ELR (cell line): ENCODE measurements at places on chromosomes 6 and 20.

DNA sequence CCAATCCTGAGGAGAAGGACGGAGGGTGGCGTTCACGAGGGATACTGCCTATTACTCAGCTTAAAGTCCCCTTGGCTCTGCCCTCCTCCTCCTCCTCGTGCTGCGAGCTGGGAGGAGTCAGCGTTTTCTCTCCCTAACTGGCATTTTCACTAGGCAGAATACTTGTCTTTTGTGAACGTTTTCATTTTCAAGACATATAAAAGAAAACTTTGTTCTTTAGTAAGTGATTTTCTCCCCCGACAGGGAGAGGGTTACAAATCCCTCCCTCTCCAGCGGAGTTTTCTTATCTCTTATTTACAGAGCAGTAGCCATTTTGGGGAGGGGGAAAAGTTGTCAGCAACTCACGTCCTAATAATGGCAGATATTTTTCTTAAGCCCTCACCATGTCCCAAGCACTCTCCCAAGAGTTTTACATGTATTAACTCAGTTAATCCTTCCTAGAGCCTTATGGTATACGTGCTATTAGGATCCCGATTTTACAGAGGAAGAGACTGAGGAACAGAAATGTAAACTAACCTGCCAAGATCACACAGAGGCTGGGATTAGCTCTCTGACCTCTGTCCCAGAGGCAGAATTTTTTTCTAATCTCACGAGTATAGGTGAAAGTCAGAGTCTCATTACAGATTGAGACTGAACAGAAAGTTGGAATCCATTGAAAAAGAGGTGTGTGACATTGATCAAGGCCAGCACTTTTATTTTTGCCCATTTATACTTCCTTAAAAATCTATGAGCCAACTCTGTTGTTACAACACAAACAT is 30.0 kb upstream of the ZNF217 start:
- DNase-seq: peak; percentile 92

DNA sequence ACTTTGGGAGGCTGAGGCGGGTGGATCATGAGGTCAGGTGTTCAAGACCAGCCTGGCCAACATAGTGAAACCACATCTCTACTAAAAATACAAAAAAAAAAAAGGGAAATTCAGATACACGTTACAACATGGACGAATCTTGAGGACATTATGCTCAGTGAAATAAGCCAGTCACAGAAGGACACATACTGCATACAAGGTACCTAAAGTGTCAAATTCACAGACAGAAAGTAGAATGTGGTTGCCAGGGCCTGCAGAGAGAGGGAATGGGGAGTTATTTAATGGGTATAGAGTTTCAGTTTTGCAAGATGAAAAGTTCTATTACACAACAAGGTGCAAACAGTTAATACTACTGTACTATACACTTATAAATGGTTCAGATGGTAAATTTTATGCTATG is 75.1 kb downstream of the SNX5 start:
- DNase-seq: no peak

GRCh38 chr20:31788578-31788977 is 30.6 kb upstream of the MYLK2 start:
- peak; percentile 75 for DNase-seq

DNA sequence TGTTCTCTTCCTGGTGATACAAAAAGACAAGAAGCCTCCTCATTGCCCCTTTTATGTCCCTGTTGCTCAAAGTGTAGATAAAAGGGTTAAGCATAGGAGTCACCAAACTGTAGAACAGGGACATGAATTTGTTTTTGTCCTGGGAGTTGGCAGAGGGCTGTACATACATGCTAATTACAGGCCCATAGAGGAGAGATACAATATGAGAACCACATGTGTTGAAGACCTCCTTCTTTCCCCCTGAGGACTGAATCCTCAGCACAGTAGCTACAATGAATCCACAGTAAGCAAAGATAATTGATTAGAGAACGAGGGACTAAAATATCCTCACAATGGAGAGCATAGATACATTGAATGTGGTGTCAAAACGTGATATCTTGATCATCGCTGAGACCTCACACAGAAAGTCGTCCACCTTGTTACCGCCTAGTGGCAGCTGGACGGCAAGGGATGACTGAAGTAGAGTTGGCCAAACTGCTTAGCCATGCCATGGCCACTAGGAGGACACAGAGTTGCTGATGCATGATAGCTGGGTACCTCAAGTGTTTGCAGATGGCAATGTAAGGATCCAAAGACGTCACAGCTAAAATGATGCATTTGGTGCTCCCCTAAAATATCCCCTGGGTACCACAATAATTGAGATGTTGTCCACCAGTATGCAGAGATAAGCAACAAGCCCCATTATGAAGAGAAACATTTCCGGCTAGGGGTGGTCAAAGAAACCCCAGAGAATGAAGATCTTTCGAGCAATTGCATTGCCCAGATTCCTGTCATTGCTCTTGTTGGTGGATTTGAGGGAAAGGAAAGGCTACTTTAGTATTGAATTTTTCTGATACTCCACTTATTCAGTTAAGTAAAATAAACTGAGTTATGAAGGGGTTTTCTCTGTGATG is 15.0 kb downstream of the OR2B3 start:
- DNase-seq: peak; percentile 70

GRCh38 chr6:149888659-149889058 is 9.3 kb downstream of the RAET1E start:
- peak; percentile 42 for DNase-seq

DNA sequence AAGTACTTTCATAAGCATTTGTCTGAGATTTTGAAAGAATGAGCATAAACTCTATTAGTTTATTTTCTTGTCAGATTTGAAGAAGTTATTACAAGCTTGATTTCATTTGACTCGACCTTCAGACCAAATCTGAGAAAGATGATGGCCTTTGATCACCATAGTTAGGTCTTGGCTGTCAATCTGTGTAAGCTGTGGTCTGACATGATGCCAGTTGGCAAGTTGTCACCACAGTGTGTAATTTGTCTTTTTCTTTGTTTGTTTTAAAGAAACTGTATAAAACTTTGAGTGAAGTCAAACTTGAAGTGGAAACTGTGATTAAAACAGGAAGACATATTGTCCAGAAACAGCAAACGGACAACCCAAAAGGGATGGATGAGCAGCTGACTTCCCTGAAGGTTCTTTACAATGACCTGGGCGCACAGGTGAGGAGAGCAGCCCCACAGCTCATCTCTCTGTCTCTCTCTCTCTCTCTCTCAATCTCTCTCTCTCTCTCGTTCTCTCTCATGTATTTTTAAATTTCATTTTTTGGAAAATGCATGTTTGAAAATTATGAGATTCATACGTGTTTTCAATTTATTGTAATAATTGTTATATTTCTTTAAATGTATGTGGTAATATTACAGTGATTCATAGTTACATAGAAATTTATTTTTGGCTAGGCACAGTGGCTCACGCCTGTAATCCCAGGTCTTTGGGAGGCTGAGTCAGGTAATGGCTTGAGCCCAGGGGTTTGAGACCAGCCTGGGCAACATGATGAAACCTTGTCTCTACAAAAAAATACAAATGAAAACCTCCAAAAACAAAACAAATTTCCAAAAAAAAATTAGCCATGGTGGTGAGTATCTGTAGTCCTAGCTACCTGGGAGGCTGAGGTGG is 208.1 kb downstream of the UTRN start:
- peak; percentile 22 for DNase-seq

DNA sequence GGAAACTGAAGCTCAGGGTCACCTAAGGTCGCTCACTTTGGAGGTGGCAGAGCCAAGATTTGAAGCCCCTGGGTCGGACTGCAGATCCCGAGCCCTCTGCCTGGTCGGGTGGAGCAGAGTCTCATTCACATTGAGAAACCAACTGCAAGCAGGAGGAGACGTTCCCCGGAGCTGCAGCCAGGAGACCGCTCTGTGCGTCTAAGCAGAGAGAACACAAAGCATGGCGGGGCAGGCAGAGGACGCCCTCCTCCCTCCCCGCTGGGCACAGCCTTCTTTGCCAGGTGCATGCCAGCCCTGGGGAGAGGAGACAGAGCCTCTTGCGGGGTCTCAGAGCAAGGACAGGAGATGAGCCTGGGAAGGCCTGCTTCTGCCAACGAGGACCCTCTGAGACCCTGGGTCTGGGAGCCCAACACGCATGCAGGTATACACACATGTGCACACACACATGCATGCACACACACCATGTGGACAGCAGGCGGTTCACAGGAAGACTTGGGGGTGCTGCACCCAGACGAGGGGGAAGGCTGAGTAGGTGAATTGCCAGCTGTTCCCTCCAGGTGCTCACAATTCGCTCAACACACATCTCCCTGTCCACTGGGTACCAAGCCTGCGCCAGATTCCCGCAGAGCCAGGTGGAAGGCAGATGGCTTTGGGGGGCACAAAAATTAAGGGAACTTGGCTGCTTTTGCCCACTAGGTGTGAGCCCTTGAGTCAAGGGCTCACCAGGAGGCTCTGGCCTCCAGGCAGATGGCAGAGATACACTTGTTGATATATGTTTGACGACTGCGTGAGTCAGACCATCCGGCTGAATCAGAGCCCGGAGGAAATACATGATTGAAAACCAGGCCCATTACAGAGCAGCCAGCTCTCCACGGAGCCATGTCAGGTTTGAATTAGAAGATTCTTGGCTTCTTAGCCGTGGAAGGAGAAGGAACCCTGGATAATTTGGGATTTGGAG is 5.5 kb upstream of the NTSR1 start:
- peak; percentile 99 for DNase-seq

DNA sequence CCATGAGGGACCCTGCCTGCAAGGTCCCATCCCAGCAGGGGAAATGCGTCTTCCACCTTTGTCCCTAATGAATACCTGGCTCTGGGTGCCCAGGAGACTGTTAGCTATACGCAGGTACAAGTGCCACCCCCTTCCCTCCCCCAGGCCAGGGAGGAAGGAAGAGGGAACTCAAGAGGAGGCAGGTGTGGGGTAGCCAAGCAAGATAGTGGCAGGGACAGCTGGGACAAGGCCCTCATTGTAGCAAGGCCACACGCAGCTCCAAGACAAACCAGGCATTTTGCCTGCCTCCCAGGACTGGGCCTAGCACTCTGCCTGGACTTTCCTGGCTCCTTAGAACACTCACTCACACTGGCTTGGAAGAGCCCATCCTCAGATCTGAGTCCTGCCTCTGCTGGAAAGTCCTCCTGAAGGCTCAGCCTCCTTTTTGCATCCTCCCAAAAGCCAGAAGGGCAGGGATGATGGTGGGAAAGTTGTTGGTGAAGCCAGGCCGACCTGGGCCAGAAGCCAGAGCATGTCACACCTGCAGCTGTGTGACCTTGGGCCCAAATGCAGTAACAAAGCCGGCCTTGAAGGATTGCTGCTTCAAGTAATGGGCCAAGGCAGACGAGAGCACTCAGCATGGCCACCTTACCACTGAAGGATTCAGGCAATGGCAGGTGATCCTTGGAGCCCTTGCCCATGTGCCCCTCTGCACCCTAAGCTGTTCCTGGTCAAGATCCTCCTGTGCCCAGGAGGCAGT is 27.7 kb downstream of the SNPH start:
- DNase-seq: no peak

DNA sequence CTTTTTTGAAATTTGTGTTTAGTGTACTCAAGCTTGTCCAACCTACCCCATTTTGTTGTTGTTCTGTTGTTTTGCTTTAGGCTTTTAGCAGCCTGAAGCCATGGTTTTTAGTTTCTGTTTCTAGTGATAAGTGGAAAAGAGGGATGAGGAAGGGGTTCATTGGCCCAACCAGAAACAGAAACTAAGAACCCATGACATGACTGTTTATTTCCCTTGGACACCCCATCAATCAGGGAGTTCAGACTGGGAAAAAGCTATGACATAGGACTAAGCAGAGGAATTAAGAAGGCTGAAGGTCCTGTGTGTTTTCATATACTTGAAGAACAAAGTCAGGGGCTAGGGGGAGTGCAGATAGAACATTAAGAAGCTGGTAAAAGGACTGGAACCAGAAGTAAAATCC is 194.5 kb upstream of the THEMIS start:
- DNase-seq: no peak

DNA sequence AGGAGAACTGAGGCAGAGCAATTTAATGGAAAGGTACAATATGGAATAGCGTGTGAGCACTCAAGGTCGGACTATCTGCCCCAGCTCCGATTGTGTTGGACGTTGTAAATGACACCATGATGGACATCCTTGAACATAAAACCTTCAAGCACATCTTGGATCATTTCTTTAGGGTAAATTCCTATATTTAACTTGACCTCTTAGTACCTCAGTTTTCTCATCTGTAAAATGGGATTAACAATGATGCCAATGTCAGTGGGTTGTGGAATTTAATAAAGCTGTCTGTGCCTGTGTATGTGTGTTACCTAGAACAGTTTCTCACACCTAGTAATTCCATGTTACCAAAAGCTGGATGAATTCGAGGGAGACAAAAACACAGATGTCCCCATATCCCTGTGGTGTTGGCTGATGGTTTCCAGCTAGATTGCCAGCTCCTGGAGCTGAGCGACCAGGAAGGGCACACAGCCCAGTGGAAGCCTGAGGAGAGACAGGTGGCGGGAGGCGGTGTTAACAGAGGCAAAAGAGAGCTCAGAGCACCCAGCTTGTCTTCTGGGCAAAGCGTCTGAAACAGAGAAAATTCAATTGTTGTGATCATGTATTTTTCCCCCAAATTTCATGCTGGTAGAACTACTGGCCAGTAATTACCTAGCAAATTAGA is 32.6 kb downstream of the MDFI start:
- no peak for DNase-seq

- DNase-seq: peak; percentile 84
Observed at GRCh38 chr6:163759542-163759941, 345.0 kb downstream of the QKI start.

GRCh38 chr6:47464052-47464451 is 13.5 kb upstream of the CD2AP start:
- DNase-seq: peak; percentile 35

- DNase-seq: no peak
Observed at GRCh38 chr20:44069203-44070011, 117.6 kb downstream of the JPH2 start.

- no peak for DNase-seq
Observed at GRCh38 chr20:52481443-52481842, 289.9 kb upstream of the ZFP64 start.

- peak; percentile 76 for DNase-seq
Observed at GRCh38 chr6:37051138-37052026, 45.9 kb downstream of the FGD2 start.

DNA sequence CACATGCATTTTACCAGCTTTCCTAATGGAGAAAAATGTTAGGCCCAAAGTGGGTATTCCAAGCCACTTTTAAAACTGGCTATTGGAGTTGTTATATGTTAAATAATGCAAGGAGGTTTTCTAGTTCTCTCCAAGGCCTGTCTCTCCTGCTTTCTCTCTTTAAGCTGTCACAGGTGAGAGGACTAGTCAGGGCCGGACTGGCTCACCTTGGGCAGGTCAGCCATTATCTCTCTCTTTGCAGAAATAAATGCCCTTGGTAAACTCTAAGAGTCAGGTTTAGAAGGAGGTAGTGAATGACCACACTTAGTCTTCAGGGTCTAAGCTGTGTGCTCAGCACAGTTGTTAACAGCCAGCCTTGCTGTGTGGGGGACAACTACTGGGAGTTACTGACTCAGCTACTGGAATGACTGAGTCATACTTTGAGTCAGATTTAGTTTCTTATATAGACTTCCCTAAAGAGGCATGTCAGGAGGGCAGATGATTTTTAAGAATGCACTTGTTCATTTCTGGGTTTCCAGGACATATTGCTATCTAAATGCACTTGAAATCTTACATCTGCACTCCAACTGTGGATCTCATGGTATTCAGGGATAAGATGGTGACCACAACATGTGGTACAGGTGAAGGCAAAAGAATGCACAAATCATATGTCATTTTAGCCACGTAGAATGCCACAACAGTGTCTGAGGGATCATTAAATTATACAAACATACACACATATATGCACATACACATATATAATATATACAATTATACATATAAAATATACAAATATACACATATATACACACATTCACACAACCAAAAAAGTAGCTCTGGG is 719.4 kb downstream of the EPM2A start:
- peak; percentile 96 for DNase-seq

- no peak for DNase-seq
Observed at GRCh38 chr6:130516604-130517003, 150.8 kb downstream of the TMEM200A start.
